ENCODE measurements at places on chromosomes 3 and 15.

DNA sequence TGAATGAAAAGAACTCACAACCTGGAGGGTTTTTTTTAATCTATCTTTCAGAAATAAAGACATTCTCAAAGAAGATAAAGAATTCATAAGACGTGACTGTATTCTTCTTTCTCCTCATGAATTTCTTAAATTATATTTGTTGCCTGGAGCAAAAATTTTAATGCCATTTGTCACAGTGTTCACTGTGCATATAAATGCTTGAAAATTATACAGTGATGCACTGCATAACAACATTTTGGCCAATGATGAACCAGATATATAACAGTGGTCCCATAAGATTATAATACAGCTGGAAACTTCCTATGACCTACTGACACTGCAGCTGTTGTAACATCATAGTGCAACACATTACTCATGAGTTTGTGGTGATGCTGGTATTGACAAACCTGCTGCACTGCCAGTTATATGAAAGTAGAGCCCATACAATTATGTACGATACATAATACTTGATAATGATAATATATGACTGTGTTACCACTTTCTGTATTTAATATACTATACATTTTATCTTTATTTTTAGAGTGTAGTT, 67.3 kb downstream of the P2RY1 start:
- DNase-seq = no peak

- no peak for DNase-seq
Measured at GRCh38 chr3:73768524-73769308, 144.0 kb upstream of the PDZRN3 start.

GRCh38 chr3:78822726-78823125, 945.1 kb downstream of the ROBO1 start:
- no peak for DNase-seq

GRCh38 chr3:30226601-30227151, 379.7 kb upstream of the TGFBR2 start:
- no peak for DNase-seq

- no peak for DNase-seq
Measured at GRCh38 chr3:134790065-134790464, 5.0 kb upstream of the EPHB1 start.

- DNase-seq = no peak
Measured at GRCh38 chr15:23446215-23447106, 582 bp downstream of the GOLGA6L2 start.

GRCh38 chr3:80553211-80553610, 785.4 kb upstream of the ROBO1 start:
- no peak for DNase-seq

GRCh38 chr3:67044955-67045354, 46.8 kb downstream of the KBTBD8 start:
- no peak for DNase-seq

DNA sequence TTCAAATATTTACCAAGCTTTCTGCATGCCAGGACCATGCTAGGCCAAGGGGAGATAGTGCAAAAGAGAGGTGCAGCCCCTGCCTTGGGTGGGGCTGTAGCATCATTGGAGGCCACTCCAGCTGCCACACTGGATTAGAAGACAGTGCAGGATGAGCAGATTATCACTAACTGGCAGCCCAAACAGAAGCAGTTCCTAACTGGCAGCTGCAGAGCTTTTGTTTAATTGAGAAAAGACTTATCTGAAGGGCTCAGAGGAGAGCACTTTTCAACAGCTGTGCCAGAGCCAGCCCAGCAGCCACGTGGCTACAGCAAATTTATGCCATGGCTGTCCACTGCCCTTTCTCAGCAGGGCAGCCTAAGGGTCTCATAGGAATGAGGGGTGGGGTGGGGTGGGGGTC, 13.5 kb upstream of the ACSBG1 start:
- DNase-seq = no peak

- no peak for DNase-seq
Measured at GRCh38 chr3:71874618-71875017, 89.7 kb upstream of the PROK2 start.

DNA sequence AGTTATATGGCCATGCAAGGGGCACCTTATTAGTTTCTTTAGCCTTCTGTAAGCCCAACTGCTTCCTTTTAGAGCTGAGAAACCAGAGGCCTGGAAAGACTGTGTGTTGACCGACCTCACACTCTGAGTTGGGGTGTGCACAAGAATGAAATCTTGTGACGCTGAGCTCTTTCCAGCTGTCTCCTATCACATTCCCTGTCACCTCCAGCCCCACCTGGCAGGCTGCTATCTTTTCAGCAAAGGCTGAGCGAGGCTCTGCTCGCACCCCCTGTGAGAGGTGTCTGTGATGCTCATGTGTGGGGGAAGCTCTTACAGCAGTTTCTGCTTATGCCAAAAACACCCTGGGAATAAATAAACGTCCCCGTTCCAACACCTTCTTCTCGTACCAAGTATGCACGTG, 27.0 kb upstream of the LPP start:
- DNase-seq = no peak

DNA sequence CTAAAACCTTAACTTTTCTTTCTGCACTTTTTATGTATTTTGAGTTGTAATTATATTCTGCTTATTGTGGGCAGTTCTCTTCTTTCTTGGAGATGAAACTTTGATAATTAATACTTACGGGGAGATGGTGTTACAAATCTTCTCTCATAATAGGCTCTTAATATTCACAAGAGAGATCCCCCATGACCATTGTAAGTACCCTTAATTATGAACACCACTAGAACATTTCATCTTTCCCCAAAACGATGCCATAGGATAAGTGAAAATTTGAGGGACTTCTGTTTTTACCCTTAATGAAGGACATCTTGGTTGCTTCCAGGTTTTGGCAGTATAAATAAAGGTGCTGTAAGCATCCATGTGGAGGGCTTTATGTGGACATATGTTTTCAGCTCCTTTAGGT, 60.7 kb downstream of the PIAS1 start:
- DNase-seq = no peak

DNA sequence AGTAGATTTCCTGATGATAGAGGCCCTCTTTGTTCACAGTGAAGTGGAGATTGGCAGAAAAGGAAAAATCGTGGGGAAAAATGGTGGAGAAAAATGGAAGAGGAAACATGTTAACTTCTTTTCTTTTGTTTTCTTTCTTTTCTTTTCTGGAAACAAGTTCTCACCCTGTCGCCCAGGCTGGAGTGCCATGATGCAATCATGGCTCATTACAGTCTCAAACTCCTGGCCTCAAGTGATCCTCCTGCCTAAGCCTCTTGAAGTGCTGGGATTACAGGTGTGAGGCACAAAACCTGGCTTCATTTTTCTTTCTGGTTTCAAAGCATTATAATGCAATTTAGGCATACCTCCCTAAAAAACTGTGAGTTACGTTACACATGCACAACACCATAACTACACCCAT, 464.2 kb downstream of the MECOM start:
- DNase-seq = no peak

- DNase-seq = no peak
Measured at GRCh38 chr15:62950462-62950931, 92.0 kb upstream of the TPM1 start.

GRCh38 chr15:87799838-87800237, 456.7 kb downstream of the NTRK3 start:
- no peak for DNase-seq

GRCh38 chr15:57388464-57388863, 12.2 kb downstream of the CGNL1 start:
- DNase-seq = no peak

DNA sequence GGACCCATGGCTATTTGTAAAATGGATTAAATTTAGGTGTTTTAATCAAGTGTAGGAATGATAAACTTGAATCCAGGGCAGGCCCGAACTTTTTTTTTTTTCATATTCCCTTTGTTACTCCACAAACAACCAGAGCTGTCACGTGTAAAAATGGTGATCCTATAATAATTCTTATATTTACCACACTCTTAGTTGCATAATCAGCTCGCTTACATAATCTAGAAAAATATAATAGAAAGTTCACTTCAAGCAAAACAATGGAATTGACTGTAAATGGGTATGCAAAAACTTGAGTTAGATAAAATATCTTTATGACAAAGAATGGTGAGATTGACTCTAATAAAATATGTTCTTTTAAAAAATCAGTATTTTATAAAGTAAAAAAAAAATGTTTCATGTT, 2.1 kb upstream of the PAQR9 start:
- no peak for DNase-seq

GRCh38 chr3:149620291-149621020, 37.4 kb downstream of the WWTR1 start:
- DNase-seq = no peak

DNA sequence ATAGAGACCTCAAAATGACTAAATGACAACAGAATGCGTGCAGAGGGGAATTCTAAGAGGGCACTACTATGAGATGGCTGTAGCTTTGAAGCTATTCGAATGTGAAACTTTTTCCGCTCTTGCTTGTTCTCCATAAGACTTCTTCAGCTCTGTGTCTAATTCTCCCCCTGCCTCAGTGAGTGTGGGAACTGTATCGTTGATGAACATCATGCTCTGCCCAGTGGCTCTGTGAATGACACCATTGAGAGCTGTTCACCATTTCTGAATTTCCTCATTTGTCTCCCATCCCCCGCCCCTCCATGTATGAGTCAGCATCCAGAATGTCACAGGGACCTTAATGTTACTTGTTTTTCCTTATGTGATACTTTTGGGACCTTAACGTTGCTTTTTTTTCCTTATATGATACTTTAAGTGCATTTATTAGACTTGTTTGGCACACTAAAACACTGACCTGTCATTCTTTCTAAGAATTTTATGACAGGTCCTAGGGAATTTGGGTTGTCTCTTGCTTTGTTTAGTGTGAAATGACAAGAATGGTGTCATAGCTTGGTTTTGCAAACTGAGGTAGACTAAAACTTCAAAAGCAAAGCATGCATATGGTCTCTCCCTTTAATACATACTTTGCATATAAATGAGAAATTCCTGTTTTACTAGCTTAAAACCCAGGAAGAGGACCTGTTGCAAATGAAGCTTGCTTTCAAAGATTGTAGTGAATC, 99.6 kb downstream of the FNDC3B start:
- no peak for DNase-seq

GRCh38 chr15:60374628-60375081, 23.1 kb downstream of the ANXA2 start:
- DNase-seq = no peak

DNA sequence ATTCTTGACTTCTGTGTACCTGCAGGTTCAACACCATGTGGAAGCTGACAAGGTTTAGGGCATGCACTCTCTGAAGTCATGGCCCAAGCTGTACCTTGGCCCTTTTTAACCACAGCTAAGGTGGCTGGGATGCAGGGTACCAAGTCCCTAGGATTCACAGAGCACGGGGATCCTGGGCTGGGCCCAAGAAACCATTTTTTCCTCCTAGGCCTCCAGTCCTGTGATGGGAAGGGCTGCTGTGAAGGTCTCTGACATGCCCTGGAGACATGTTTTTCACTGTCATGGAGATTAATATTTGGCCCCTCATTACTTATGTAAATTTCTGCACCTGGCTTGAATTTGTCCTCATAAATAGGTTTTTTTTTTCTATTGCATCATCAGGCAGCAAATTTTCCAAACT, 937.5 kb upstream of the ROBO1 start:
- no peak for DNase-seq

- no peak for DNase-seq
Measured at GRCh38 chr3:49500732-49501609, 30.9 kb downstream of the DAG1 start.

GRCh38 chr3:139532976-139533375, 6.6 kb downstream of the RBP1 start:
- no peak for DNase-seq

DNA sequence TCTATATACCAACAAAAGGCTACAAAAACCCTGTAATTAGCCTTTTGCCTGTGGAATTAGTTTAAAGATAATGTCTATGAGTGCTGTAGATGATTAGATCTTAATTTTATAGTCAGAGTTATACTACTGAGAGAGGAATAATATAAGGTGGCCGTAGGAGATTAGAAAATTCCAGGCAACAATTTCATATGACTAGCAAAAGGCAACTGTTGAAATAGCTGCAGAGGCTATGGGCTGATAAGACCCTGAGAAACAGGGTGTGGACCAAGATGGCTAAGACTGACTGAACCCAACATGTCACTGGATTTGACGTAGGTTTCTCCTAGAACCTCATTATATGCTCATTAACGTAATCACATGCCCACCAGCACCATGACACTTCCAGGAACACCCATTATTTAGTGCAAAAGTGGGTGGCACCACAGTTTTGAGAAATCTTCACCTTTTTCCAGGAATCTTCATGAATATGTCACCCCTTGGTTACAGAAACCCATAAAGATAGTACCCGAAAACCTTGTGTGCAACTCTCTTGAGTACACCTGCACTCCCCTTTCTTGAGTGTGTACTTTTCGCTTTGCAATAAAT, 29.1 kb upstream of the SCG3 start:
- DNase-seq = no peak

DNA sequence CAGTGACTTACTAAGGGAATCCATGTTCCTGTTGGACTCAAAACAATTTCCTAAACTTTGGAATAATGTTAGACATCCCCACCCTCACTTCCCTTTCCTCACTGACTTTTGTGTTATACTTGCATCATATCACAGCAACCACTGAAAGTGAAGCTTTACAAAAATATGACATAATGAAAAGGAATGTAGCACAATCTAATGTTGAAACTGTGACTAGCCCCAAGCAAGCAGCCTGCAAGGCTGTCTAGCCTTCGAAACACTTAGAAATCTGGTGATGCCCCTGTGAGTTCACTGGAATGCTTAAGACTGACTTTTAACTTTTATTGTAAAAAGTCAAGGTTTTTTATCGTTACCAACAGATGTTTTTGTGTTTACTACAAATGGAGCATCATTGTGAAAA, 203.7 kb upstream of the ZNF385D start:
- DNase-seq = no peak

- DNase-seq = no peak
Measured at GRCh38 chr15:68469162-68470048, 37.4 kb upstream of the ITGA11 start.

GRCh38 chr15:87944050-87944449, 312.5 kb downstream of the NTRK3 start:
- DNase-seq = no peak

DNA sequence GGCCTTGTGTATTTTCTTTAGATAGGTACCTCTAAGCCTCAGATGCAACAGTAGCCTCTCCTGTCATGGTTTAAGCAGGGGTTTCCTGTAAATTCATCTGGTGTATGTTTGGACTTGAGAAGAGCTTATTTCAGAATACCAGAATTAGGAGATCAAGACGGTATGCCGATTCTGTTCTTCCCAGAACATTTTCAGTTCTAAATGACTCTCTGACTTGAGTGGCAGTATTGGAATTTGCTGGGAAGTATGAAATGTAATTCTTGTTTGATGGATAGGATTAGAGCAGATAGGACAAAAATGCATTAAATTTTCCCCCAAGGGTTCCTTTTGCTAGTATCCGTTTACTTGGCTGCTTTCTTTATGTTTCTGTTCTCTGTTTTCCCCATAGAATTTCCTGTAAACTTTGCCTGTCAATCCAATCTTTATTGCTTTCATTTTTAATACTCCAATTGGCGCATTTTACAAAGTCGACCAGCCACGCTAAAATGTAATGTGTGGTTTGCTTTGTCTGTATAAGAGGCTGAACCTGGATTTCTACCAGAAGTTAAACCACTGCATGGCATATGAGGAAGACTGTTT, 612.2 kb downstream of the RBMS3 start:
- no peak for DNase-seq

GRCh38 chr15:74648051-74648842, 32.6 kb downstream of the CLK3 start:
- DNase-seq = no peak
